ENCODE measurements at places on chromosomes 3 and 15. TPM values are rescaled to one million over a fixed set of nuclear protein-coding genes. Genes with fewer than 3 reads are reported as not detected.

DNA sequence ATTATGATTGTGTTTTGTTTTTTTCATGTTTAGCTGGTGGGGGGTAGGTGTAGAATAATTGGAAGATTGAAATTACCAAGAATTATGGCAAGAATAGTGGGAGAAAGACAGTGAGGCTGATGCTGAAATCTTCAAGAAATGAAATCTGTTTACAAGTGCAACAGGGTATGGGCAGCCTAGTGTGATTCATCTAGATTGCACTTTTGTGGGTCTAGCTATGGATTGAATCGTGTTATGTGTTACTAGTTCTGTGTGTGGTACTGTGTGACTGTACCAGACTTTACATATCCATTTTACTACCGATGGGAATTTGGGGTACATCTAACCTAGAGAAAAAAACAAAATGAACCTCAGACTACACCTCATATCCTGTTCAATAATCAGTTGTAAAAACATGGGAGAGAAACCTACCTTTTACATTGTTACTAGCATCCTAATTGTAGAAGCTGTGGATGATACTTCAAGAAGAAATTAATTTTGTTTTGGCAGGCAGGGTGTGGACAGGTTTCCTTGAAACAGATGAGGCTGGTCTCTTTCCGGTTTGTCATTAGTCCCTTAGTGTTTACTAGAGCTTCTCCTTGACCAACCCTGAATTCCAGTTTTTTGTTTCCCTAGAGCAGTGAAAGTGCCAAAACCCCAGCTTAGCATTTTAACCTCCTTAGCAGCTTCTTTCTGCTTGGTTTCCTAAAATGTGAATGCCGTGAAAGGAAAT, 47.9 kb downstream of the OPA1 start:
- H3K27ac ChIP-seq: no peak overlapping the region
- no peaks in the 10 kb centered on the region for H3K4me1 ChIP-seq

- no peak for DNase-seq
- H3K27ac ChIP-seq: no peak overlapping the region
- peaks cover 2% of the 10 kb centered on the region for H3K4me1 ChIP-seq
- peaks cover 15% of the 10 kb centered on the region for H3K27me3 ChIP-seq
- no peaks in the 10 kb centered on the region for H3K36me3 ChIP-seq
- H3K4me3 ChIP-seq: no peak overlapping the region
These were observed 32.7 kb upstream of the DLG1 start for GRCh38 chr3:197331131-197331530.

DNA sequence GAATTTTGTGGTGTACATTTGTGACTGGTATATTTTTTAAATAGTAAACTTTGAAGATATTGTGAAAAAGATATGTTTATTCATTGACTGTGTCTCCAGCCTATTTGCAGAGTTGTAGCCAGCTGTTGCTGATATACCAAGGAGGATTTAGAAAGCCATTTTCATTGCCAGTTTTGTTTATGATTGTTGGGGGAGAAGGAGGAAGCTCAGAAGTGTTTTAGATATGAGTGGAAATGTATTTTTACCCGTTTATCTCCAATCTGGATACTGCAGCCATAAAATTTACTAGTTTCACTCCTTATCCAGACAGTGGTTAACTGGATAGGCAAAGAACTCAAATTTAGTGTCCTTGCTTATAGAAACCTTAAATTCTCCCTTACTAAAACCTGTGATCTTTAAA, 18.8 kb downstream of the ATP11B start:
- peaks cover 6% of the 10 kb centered on the region for H3K36me3 ChIP-seq
- H3K4me3 ChIP-seq: no peak overlapping the region
- peaks cover 60% of the 10 kb centered on the region for H3K4me1 ChIP-seq
- H3K27me3 ChIP-seq: no peaks in the 10 kb centered on the region

DNA sequence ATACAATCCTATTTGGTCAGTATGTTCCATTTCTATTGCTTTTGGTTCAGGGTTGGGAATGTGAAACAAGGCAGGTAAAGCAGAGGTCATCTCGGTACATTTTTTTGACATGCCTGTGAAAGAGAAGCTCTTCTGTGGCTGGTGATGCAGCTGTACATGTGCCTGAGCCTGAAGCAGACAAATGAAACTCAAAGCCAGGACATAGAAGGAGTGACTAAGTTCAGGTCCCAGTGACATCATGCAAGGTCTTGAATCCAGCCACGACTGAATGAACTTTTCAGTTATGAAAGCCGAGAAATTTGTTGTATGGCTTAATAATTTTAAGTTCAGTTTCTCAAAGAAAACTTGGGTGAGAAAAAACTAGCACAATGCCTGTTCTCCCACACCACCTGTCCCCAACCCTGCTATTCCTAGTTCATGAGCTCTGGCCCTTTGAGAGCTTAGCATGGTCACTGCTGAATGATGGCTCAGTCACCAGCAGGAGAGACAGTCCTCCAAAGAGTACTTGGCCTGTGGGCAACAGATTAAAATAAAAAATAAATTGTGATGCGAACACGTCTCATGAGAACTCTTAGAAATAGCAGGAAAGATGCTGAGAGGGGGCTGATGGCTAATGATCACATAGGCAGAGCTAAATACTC, 600.2 kb upstream of the GRM7 start:
- no peak overlapping the region for H3K4me3 ChIP-seq
- no peaks in the 10 kb centered on the region for H3K4me1 ChIP-seq
- no peak overlapping the region for H3K27ac ChIP-seq
- no peaks in the 10 kb centered on the region for H3K27me3 ChIP-seq
- DNase-seq: no peak

The TRIM71 gene
- 0.04 TPM for total RNA-seq

- no peak for DNase-seq
- H3K36me3 ChIP-seq: no peaks in the 10 kb centered on the region
- H3K4me1 ChIP-seq: no peaks in the 10 kb centered on the region
- H3K4me3 ChIP-seq: no peak overlapping the region
- H3K27ac ChIP-seq: no peak overlapping the region
- no peaks in the 10 kb centered on the region for H3K27me3 ChIP-seq
These were observed 626.1 kb downstream of the CADM2 start for GRCh38 chr3:85584779-85585356.

DNA sequence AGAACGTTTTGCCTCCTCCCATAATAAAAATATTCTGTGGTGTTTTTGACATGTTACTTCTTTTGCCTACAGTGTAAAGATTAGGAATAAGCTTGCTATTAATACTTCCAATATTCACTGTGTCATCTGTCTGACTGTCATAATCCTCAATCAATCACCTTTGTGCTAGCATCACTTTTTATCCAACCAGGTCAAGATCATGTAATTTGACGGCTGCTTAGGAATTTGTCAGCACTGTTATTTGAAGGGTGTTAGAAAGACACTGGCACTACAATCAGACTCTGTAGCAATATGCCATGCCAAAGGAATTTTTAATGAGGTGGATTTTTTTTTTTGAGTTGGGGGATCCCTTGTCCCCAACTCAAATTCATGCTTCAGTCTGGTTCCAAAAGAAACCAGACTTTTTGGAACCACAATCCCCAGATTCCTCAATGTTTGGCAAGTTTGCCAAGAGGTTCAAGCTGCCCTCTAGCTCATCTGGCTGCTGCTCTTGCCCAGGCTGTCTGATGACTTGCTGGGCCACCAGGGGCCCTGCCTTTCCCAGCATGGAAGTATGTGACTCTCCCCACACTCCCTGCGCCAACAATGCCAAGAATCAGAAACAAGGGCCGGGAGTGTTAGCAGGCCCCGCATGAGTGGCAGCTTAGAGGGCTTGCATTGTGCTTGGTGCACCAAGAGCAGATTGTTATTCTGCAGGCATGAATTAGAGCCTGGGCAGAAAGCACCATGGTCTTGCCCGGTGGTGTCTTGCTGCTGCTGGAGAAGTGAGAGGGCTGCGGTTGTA, 58.6 kb upstream of the TSC22D2 start:
- peaks cover 6% of the 10 kb centered on the region for H3K27me3 ChIP-seq
- no peak overlapping the region for H3K4me3 ChIP-seq
- H3K36me3 ChIP-seq: no peaks in the 10 kb centered on the region
- DNase-seq: no peak
- peaks cover 5% of the 10 kb centered on the region for H3K4me1 ChIP-seq

DNA sequence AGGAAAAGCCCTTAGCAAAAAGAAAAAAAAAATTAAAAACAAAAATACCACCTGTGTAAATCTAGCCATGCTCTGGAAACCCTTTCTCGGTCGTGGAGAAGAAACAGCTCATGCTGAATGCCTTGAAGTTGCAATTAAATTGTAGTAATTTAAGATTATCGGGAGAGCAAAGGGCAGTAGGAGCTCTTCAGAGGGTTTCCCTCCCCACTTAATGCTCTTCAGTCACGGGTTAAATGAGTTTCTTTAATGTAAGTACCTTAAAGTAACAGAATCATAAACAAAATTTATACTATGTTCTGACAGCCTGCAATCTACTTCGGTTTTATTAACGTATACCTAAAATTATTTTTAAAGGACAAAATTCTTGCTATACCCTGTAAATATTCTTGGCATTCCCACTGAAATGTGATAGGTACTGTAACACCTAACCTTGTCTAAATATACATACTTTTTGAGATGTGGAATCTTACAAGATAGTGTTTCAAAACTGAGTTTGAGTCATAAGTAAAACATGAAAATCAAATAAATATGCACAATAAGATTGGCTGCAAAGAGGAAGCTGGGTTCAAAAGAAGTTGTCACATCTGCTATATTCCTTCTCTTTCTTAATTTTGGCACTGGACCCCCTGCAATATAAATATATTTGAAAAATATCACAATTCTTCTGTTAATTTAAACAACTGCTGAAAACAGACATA, 5.3 kb downstream of the FOXP1 start:
- H3K27ac ChIP-seq: no peak overlapping the region
- H3K36me3 ChIP-seq: peaks cover 26% of the 10 kb centered on the region
- H3K4me1 ChIP-seq: peaks cover 29% of the 10 kb centered on the region

- no peak for DNase-seq
- H3K4me3 ChIP-seq: no peak overlapping the region
- peaks cover 6% of the 10 kb centered on the region for H3K4me1 ChIP-seq
These were observed 99.8 kb upstream of the PLCL2 start for GRCh38 chr3:16784973-16785372.

DNA sequence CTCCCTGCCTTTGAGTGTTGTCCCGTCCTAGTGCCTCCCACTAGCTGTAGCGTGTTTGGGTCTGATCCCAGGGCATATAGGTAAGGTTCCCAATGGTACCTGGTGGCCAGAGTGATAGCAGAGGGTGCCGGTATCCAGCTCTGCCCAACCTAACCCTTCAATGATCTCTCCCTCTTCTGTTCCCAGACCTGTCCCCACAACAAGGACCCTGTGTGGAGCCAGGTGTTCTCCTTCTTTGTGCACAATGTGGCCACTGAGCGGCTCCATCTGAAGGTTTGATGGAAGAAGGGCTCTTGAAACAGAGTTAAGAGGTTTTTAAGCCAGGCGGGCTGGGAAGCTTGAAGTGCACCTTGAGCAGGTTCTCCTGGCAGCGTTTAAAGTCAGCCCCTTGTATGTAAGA, 35.5 kb downstream of the ESYT3 start:
- peaks cover 2% of the 10 kb centered on the region for H3K27me3 ChIP-seq
- H3K4me1 ChIP-seq: no peaks in the 10 kb centered on the region
- no peak for DNase-seq
- H3K27ac ChIP-seq: no peak overlapping the region
- no peak overlapping the region for H3K4me3 ChIP-seq
- no peaks in the 10 kb centered on the region for H3K36me3 ChIP-seq

DNA sequence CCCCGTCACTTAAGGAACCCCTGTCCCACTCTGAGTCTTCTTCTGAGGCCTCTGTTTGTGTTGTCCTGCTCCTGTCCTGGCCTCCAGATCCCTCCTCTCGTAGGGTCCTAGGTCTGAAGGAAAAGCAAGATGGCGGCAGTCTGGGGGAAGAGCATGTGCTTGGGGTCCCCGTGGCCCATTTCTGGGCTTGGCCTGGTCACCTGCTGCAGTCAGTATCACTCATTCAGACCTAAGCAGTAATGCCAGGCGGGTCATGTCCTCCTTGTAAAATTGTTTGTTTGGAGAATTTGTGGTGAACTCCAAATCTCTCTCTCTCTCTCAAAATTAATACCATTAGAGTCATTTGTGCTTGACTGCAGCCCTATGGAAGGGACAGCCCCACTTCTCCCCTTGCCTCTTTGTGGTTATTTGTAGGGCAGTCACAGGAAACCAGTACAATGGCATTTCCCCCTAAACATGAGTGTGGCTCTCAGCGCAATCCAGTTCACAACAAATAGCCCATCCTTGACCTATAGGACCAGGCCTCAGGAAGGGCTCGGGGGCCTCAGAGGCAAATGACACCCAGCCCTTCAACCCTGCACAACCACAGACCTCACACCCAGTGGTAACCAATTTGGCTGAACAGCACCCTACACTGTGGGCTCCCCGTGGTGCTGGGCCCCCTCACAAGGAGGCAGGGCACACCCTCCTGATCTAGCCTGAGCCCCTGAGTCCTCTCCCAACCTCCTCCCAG, 173.5 kb downstream of the OR4M2 start:
- peaks cover 17% of the 10 kb centered on the region for H3K4me1 ChIP-seq
- peak; percentile 47 for DNase-seq
- no peaks in the 10 kb centered on the region for H3K36me3 ChIP-seq

- no peak overlapping the region for H3K27ac ChIP-seq
- H3K4me3 ChIP-seq: no peak overlapping the region
- DNase-seq: no peak
- H3K27me3 ChIP-seq: peaks cover 8% of the 10 kb centered on the region
- H3K4me1 ChIP-seq: no peaks in the 10 kb centered on the region
These were observed 33.4 kb downstream of the OSBPL10 start for GRCh38 chr3:31947671-31948091.

The UQCC5 gene
- 12.0 TPM for total RNA-seq

- H3K27me3 ChIP-seq: no peaks in the 10 kb centered on the region
- peak overlapping the region; percentile 73 for H3K27ac ChIP-seq
- peaks cover 51% of the 10 kb centered on the region for H3K36me3 ChIP-seq
- peaks cover 57% of the 10 kb centered on the region for H3K4me1 ChIP-seq
These were observed 75.6 kb downstream of the ST6GAL1 start for GRCh38 chr3:187005827-187006481.

DNA sequence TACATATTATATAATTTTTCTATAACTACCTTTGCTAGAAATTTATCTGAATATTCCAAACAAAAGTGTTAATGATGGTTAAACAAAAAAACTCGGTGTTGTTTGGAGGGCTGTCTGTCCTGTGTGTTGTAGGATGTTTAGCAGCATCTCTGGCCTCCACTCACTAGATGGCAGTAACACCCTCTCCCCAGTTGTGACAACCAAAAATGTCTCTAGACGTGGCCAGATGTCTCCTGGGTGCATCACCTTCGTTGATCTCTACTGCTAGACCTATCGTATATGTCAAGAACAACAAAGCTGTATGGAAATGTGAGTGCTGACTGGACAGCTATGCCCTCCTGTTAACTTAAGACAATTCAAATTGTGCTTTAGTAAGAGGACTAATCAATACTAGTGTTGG, 14.1 kb downstream of the ANKRD34C start:
- no peak overlapping the region for H3K4me3 ChIP-seq
- H3K4me1 ChIP-seq: no peaks in the 10 kb centered on the region
- H3K36me3 ChIP-seq: no peaks in the 10 kb centered on the region
- no peak overlapping the region for H3K27ac ChIP-seq
- peaks cover 18% of the 10 kb centered on the region for H3K27me3 ChIP-seq

DNA sequence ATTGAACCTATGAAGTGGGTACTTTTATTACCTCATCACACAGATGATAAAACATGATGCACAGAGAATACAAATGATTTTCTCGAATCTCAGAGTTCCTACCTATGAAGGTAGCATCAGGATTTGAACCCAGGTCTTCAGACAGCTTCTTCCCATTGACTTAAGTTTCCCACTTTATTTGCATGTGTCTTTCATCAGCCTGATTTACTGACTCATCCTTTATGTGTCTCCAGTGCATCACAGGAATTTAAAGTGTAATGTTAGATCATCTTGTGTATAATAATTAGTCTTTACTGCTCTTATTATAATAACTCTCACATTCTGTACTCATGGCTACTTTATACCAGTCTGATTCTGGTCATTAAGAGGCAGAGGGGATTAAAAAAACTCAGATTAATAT, 449.4 kb upstream of the SUCLG2 start:
- H3K27me3 ChIP-seq: no peaks in the 10 kb centered on the region
- H3K36me3 ChIP-seq: no peaks in the 10 kb centered on the region
- H3K27ac ChIP-seq: no peak overlapping the region
- H3K4me3 ChIP-seq: no peak overlapping the region
